COR-L47 (cell line): ENCODE measurements at places on chromosomes 3 and 15.
A peak's percentile ranks its signal among the peaks of the same experiment; 100 is the strongest.

GRCh38 chr3:148203297-148204010 lies 494.2 kb upstream of the AGTR1 start:
- DNase-seq: no peak

DNA sequence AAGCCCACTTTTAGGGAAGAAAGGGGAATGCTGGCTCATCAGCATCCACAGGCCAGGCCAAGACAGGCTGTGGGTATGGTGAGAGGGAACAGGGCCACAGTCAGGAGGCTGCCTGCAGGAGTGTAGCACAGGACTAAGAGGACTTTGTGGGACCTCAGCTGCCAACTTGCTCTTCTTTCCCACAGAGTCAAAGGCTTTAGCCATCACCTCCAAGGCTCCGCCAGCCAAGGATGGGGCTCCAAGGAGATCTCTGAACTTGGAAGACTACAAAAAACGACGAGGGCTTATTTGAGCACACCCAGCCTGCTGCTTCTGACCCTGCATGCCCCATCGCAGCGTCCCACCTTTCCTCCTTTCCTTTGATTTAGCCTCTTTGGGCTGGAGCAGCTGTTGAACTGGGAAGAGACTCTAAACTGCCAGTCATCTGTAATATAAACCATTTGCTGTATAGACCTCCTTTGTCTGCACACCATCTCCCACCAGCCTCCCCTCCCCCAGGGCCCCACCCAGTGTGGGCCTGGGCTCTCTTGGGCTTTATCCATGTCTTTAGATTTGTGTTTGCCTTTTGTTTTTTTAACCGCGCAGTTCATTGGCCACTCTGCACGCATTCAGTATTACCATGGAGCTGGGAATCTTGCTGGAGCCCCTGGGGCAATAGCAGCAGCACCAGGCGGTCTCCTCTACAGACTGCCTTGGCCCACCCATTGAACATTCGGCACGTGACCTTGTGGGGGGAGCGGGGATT lies 13.1 kb upstream of the ITPKA start:
- DNase-seq: no peak

- no peak for DNase-seq
Measured at GRCh38 chr3:141578202-141578973, 91.6 kb downstream of the RASA2 start.

GRCh38 chr15:48451241-48451640 lies 120.0 kb downstream of the DUT start:
- DNase-seq: no peak

DNA sequence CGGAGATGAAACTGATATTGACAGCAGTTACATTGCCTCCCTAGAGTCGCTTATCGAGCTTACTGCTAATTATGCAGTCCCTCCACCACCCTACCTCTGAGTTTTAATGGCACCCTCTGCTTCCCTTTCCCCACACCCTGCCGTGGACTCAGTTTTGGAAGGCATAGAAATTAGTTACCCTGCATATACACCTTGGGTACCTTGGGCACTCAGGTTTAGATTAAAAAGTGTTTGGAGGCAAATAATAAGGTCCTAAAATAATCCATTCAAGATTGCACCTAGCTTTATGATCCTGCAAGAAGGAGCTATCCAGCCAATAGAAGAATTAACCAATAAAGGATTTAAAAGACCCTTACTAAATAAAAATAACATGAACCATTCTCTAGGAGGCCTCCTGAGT lies 117.8 kb upstream of the AGBL1 start:
- no peak for DNase-seq

- DNase-seq: no peak
Measured at GRCh38 chr3:132241776-132242514, 75.3 kb upstream of the ACP3 start.

- DNase-seq: no peak
Measured at GRCh38 chr15:75153087-75153486, 48.6 kb upstream of the C15orf39 start.

- no peak for DNase-seq
Measured at GRCh38 chr3:116863270-116863770, 153.7 kb downstream of the TUSC7 start.

- no peak for DNase-seq
Measured at GRCh38 chr15:73017987-73018386, 34.3 kb upstream of the NEO1 start.

DNA sequence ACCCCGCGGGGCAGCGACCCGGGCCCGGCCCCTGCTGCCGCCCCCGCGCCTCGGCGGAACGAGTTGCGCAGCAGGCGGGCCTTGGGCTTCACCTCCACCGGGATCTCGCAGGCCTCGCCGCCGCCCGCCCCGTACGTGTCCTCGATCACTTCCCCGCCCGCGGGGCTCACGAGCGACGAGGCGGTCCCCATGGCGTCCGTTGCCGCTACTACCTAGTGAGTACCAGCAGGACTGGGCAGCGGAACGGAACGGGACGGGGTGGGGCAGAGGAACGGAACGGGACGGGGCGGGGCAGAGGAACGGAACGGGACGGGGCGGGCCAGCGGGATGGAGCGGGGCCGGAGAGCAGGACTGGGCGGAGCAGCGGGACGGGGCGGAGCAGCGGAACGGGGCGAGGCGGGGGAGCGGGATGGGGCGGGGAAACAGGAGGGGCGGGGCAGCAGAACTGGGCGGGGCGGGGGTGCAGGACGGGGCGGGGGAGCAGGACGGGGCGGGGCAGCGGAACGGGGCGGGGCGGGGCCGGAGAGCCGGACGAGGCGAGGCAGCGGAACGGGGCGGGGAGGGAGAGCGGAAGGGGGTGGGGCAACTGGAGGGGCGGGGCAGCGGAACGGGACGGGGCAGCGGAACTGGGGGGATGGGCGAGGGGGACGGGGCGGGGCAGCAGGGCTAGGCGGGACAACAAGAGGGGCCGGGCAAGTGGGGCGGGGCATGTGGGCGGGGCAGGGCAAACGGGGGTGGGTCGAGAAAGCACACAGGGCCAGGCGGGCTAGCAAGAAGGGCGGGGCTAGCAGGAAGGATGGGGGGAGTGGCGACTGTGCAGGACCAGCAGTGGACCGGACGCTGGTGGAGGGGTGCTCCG lies at the start of gene NPHP3:
NPHP3 (minus strand) TSS at position 245 of the 859 bp plus-strand sequence; CDS start at position 191, 54 bp downstream.
- peak; percentile 85 for DNase-seq

DNA sequence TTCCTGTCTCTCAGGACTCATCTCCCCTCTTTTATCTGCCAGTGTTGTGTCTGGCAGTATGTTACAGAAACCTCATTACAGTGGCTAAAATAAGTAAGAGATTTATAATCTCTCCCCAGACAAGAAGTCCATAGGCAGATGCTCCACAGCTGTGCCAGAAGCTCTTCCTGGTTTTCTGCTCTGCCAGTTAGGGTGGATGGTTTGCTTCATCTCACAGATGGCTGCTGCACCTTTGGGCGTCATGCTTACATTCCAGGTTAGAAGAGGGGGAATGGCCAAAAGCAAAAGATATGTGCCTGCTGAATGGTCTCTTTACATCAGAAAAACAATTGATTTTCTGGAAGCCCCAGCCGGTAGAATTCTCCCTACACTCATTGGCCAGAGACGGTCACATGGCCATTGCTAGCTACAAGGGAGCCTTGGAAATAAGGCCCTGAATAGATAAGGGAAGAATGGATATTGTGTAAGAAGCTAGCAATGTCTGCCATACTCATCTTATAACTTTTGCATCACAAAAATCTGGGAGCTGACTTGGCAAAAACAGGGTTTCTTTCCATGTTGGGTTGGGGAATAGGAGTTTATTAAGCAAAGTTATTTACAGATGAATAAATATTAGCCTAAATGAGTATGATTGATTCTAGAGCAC lies 91.1 kb downstream of the PDCD6IP start:
- no peak for DNase-seq

DNA sequence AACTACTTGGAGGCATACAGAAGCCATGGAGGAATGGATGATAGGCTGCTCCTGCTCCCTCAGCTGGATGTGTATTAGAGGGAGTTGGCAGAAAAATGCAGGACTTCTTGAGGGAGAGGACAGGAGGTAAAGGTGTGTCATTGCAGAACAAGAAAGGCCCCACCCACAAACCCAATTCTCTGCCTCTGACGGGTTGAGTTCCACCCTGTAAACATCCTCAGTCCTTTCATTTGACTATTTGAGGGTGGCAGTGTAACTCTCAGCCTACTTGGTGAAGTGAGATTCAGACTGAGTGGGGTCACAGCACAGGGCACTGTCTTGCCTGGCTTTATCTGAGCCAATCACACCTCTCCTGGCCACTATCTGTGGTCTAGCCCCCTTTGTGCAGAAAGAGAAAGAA lies at the start of gene TPRG1:
TPRG1 (plus strand) TSS at position 265 of the 400 bp plus-strand sequence. CDS start 35,414 bp downstream, outside the sequence.
- no peak for DNase-seq

DNA sequence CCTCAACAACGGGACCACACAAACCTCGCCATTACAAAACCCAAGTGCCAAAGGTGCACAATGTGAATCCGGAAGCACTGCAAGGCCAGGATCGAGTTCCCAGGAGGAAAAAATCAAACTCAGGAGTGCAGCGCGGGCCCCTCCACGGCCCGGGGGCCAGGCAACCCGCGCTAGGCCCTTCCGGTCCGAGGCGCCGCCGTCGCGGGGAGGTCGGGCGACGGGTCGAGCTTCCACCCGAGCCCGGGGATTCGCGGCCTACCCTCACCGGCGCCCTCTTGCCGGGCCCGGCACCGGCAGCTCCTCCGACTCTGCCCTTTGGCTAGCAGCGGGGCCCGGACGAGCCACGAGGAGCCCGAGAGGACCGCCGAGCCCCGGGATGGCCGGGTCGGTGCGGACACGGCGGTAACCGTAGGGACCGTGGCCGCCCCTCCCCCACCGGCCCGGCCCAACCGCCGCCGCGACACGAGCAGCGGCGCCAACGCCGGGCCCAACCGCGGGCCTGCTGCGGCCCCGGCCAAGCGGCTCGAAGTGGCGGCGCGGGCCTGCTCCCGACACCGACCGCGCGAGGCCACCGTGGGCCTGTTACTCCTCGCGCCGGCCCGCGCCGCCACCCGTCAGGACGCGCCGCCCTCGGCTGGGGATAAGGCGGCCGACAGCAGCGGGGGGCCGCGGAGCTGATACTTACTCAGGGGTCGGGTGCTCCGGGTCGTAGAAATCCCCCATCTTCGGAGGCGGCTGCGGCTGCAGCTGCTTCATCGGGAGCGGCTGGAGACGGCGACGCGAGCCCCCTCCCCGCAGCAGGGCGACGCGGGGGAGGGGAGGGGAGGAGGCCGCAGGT lies 525 bp downstream of the SETD2 start:
- peak; percentile 35 for DNase-seq

- DNase-seq: no peak
Measured at GRCh38 chr3:132421832-132422231, 4.5 kb downstream of the DNAJC13 start.

- DNase-seq: no peak
Measured at GRCh38 chr3:51717947-51718346, 11.1 kb downstream of the GRM2 start.

DNA sequence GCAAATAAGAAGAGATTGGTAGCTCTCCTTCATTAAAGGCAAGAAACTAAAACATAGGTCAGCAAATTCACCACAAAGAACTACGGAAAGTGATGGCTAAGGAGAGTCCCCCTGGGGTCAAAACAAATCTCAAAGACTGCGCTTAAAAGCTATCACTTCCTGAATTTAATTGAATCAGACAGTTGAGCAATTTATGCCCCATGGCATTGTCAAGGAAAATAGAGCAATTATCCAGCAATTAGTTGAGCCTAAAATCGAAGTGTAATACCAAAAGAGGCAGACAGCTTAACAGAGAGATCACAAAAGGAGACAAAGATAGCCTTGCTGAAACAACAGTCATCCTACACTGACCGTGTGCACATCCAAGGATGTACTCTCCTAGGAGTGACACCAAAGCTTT lies 74.4 kb upstream of the SCN10A start:
- no peak for DNase-seq

GRCh38 chr3:149816986-149817385 lies 4.0 kb downstream of the RNF13 start:
- DNase-seq: no peak

GRCh38 chr3:150059729-150060128 lies 89.0 kb upstream of the PFN2 start:
- DNase-seq: peak; percentile 76
